CD4-positive, alpha-beta T cell treated with Interleukin-6 at 100 ng/mL for 8 hours (primary cell): ENCODE measurements at places on chromosomes 1 and 21.

- DNase-seq, result no peak
These were observed 611.4 kb upstream of the USP24 start for GRCh38 chr1:55826381-55827080.

DNA sequence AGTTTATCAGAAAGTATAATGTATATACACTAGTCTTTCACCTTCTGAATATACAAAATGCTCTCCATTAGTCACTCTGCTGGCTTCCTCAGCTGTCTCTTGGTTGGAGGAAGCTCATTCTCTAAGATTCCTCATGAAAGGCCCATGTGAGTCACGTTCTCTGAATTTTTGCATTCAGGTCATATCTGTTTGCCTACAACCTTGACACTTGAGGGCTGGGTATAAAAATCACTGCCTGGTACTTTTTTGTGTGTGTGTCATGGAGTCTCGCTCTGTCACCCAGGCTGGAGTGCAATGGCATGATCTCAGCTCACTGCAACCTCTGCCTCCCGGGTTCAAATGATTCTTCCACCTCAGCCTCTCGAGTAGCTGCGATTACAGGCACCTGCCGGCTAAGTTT, 2.8 kb upstream of the GALNT2 start:
- DNase-seq, result no peak

- peak; percentile 66 for DNase-seq
These were observed 159.2 kb downstream of the RUNX1 start for GRCh38 chr21:34889676-34890469.

DNA sequence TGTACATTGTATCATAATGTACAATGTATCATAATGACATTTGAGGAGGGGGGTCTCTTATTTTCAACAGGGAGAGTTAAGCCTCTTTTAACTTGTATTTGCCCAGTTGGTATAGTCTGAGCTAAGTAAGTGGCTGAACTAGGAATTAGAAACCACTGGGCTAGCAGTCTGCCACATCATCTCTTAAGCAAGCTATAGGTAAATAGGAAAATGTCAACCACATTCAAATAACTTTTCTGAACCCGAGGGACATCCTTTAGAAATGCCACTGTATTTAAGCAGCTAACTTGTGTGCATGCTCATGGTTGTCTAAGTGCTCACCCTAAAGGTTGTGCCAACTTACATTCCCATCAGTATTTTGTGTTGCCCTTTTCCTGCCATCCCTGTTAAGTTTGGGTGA, 35.5 kb upstream of the ASB17 start:
- no peak for DNase-seq

DNA sequence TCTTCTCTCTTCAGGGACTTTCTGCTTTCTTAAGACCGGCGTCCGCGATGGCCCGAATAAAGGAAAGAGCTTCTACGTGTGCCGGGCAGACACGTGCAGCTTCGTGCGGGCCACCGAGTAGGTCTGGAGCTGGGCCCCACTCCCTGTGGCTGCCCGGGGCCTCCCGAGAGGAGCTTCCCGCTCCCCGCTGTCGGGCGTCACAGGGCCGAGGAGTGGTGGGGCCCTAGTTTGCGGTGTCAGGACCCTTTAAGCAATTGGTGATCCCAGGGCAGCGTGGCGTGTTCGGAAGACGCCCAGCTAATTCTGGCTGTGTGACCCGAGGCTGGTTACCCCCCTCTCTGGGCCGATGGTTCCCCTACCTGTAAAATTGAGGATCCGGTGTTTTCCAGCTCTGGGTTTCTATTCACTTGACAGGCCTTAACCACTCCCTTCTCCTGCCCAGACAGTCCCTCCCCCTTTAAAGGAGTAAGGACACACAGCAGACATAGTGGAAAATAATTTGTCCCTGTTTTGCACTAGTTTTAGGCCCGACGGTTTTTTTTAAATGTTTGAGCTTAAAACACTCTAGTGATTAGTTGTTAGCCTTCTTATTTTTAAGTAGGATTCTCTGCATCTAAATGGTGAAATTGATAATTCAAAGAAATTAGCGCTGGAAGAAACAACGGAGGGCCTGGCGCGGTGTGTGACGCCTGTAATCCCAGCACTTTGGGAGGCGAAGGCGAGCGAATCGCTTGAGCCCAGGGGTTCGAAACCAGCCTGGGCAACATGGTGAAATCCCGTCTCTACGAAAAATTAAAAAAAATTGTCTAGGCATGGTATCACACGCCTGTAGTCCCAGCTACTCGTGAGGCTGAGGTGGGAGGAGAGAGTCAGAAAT, 553 bp downstream of the TTF2 start:
- peak; percentile 15 for DNase-seq

DNA sequence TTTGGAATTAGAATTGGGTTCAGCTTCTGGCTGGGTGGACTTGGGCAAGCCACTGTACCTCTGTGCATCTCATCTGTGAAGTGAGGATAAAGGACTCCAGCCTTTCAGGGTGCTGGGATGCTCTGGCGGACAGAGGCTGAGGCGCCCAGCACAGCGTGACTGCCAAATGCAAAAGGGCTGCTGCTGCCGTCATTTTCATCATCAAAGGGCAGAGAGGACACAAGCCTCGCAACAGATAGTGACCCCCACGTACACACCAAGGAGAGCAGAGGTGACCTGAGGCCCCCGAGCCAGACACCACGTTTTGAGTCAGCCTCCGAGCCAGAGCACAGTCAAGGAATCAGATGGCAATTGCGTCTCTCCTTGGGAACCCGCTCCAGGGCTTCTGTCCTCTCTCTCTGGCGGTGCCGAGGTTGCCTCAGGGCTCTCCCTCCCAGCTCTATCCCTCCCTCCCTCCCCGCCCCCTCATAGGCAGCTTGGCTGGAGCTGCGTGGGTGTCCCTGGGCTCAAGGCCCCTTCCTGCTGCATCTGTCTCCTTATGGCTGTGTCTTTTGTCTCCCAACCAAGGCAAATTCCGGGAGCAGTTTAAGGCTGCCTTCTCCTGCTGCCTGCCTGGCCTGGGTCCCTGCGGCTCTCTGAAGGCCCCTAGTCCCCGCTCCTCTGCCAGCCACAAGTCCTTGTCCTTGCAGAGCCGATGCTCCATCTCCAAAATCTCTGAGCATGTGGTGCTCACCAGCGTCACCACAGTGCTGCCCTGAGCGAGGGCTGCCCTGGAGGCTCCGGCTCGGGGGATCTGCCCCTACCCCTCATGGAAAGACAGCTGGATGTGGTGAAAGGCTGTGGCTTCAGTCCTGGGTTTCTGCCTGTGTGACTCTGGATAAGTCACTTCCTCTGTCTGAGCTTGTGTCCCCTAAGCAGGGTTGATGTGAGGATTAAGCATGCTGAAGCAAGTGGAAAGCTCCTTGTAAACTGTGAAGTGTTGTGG, 9.0 kb downstream of the HCRTR1 start:
- no peak for DNase-seq

GRCh38 chr1:28126783-28127490, 38.5 kb upstream of the EYA3 start:
- no peak for DNase-seq

- DNase-seq, result no peak
These were observed 415 bp upstream of the LAD1 start for GRCh38 chr1:201399352-201400126.

GRCh38 chr1:160550572-160551034, 27.5 kb upstream of the SLAMF6 start:
- DNase-seq, result peak; percentile 52

DNA sequence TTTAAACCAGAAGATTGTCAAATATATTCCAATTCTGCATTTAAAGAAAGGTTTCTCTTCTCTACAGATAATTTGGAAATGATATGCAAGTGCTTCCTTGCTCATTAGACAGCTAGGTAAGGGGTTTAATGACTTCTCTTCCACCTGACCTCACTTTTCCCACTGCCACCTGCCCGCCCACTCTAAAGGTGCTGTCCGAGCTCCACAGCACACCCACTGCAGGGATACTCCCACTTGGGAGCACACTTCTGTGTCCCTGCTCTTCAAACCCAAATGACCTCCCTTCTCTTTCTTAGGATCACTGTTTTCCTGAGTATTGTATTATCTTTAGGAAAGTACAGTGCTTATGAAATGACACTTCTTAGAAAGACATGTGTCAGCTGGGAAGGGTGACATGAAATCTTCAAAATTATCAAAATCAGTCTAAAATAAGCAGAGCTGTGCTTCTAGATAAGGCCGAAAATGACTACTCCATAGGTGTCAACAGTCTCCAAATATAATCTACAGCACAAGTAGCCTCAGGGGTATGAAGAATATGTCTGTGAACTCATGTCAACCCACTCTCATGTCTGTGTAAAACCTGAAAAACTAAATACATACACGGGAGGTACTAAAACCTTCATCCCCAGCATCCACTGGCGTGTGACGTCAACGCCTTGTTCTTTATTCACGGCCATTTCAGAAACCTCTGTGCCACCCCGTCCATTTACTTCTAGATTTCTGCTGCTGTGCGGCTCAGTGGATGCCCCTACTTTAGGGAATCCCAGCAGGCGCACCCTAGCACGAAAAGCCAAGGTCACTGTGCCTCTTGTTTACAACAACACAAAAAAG, 71.0 kb downstream of the SLC45A1 start:
- no peak for DNase-seq

DNA sequence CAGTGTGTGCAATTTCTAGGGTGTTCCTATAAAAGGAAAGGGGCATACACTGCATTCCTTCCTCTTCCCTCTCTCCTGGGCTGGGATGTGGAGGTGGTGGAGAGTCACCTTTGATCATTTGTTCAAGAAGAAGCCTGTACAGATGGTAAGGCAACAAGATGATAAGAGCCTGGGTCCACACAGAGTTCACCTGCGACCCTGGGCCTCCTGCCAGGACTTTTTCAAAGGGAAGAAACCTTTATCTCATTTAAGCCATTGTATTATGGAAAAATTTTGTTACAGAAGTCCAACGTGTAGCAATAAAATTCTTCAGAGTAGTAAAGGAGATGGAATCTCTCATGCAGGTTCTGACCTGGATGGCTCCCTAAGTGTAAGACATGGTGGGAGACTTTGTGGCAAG, 189.1 kb downstream of the MIS18A start:
- no peak for DNase-seq

DNA sequence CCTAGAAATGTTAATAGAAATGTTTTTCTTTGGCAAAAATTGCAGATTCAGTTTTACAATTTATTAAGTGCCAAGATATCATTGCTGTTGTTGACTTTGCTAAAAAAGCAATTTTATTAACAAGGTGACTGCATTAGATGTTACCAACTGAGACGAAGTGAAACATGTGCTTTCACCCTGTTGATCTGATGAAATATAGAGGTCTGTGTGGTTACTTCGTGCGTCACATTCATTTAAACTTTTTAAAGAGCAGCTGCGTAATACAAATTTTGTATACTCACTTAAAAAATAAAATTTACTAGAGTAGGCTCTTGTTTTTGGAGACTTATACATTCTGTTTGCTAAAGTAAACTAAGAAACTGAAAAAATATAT, 465.7 kb downstream of the USP25 start:
- DNase-seq, result no peak

DNA sequence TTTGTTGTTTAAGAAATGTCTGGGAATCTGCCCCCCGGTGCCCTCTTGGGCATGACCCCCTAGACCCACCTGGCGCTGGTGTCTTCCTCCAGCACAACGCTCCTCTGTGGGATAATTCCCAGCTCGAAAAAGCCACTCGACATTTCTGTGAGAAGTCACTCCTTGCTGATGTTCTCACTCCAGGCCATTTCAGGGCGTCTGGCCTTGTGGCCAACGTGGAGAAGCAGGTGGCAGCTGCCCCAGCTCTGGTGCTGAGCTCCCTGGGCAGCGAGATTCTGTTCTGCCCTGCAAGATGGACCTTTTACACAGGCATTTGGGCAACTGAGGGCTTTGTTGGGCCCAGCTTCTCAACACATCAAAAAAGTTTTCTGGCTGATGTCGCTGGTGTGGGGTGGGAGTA, 147.7 kb upstream of the WNT4 start:
- DNase-seq, result no peak

DNA sequence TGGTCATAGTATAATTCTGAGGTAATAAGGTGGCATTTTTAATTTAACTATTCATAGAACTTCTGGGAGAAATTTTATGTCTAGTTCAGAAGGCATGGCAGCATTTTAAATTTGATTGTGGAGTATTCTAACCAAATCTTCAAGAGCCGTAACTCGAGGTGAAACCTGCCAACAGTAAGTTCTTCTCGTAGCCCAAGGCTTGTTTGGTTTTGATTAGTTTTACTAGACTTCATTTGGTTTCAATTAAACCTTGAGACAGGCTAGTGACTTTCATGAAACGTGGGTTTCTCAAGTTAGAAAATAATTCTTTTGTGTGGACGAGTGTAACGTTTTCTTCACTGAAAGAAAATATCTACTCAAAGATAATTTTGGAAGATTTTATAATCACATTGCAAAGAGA, 395.5 kb downstream of the USP25 start:
- no peak for DNase-seq

DNA sequence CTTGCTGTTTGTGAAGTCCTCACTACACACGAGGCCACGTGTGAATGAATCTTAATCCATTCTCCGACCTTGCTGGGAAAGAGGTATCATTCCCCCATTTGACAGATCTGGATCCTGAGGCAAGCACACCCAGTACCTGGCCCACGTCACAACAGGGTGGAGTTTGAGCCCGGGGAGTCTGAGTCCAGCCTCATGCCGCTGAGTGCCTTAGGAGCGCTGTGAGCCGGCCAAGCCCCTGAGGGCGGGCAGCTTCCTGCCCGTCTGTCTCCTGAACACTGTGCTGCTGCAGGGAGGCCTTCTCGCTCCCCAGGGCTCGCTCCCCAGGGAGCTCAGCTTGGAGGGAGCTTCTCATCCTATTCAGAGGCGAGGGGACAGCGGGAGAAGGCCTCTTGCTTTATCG, 29.7 kb downstream of the SLC45A1 start:
- no peak for DNase-seq

- no peak for DNase-seq
These were observed 2.1 kb downstream of the GNAT2 start for GRCh38 chr1:109617291-109617801.

DNA sequence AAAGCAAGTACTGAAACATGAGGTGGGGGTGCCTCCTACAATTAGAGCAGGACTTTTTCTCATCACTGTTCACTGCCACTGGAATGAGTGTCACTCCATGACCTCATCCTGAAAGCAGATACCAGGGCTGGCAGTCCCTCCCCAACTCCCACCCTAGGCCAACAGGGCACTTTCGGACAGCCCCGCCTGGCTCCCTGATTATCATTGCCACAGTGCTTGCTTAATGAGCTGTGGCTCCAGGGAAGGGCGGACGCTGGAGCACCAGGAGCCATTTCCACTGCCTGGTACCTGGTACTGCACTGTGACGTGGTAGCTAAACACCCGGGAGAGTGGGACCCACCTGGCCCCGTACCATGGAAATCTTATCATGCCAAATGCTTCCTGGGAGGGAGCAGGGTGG, 22.3 kb downstream of the SLC9A1 start:
- no peak for DNase-seq

- no peak for DNase-seq
These were observed 11.2 kb downstream of the TRIM62 start for GRCh38 chr1:33170351-33171274.
